AG09309 (cell line): ENCODE measurements at places on chromosomes 7 and 10.

GRCh38 chr10:133328358-133329343, 8.0 kb downstream of the CALY start:
- no peak for DNase-seq

DNA sequence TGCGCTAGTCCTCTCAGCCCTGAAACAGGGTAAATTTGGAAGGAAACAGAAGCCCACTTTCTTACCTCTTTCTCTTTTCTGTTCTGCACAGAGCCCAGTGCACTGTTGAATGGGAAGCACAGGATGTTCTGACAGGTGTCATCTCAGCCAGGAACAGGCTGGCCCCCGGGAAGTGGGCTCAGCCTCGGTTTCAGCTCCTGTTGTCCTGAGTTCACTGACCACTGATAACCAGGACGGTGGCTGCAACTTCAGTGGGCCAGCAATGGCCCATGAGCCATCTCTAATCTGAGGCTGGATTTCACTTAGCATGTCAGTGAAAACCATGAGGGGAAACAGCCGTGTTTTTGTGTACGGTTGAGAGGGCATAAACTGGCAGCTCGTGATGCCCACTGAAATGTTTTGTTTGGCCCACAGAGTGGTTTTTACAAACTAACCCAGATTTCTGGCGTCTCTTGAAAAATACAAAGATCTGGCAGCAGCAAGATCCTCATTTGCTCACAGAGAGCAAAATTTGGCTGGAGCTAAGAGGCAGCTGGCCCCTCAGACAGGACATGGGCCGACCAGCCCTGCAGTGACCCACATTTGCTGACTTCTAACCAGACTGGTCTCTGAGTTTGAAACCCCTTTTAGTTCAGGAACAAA, 455.9 kb downstream of the PAXIP1 start:
- DNase-seq: no peak

- DNase-seq: no peak
Observed at GRCh38 chr10:9299966-9300365, 1245.5 kb downstream of the GATA3 start.

DNA sequence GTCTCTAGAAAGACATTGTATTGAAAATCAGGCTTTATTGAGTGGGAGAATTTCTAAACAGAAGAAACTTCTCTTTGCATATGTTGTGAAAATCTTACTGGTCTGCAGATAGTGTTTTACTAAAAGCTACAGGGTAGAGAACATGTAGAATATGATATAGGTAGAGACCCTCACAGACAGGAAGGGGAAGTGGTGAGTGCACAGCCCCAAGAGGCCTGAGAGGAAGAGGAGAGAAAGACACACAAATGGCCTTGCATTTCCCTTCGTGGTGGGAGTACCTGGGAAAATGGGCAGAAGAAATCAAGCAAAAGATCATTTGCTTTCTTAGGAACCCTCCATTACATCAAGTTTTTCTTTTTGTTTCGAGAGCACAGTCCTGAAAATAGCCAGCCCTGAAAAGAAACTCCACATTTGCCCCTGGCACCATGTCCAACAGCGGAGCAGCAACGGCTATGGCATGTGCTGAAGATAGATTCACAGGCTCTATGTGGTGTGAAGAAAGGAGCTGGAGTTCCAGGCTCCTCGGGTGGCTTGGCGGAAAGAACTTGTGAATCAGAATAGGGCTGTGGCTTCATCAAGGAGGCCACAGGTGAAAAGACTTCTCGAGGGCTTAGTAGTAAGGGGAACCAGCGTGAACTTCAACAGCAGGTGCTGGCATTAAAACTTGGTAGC, 143.5 kb downstream of the CALCR start:
- no peak for DNase-seq

GRCh38 chr7:73700069-73700423, 16.6 kb downstream of the BUD23 start:
- no peak for DNase-seq
